Activated CD4-positive, alpha-beta T cell treated with anti-CD3 and anti-CD28 coated beads, Interleukin-2, amount 50 U/mL, for 24 hours (primary cell): ENCODE measurements at places on chromosomes 2 and 18.

- DNase-seq: no peak
Observed at GRCh38 chr2:183349091-183349490, 224.8 kb downstream of the NUP35 start.

DNA sequence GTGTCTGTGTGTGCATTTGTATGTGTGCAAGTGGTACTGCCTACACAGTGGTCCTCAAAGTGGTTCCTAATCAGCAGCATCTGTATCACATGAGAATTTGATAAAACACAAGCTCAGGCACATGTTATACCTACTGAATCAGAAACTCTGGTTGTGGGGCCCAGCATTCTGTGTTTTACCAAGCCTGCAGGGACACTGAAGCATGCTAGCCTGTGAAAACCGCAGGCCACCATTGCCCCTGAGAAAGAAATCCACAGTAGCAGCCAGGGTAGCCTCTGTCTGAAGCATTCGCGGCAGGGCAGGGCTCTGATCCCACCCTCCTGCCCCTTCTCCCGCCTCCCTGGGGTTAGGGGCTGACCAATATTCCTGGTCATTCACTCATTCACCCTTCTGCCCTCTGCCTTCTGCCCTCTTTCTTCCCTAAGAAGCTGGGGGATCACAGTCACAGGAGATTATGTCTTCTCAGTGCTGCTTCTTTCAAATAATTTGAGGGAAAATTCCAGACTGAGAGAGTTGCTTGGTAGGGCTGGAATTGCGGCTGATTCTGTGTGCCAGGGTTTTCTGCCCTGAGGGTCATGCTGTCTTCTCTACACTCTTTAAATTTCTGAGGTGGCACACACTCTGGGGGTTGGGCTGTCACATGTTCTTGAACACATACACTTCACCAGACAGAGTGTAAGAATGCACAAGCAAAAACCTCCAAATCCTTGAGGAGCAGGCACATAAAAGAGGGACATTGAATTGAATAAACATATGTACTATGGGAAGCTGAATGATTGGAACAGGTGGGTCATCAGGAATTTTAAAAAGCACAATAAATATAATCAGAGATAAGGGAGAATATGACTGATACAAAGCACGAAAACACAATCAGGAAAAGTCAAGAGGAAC is 126.6 kb upstream of the SEC11C start:
- DNase-seq: no peak

- DNase-seq: no peak
Observed at GRCh38 chr2:69060938-69061501, 48.0 kb downstream of the ANTXR1 start.

DNA sequence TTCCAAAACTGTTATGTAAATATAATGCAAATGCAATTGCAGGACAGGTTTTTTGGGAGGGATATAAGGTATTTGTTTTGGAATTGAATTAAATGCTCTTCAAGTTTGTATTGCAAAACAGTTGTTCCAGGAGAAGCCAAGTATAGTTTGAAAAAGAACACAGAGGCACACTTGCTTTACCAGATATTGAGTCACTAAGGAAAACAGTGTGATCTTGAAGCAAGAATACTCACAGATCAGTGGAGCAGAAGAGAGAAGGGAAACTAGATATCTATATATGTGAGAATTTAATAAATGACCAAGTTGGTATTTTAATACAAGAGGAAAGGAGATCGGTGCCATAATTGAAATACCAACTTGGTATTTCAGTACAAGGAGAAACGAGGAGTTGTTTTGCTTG is 178.9 kb downstream of the CAPN13 start:
- DNase-seq: no peak

DNA sequence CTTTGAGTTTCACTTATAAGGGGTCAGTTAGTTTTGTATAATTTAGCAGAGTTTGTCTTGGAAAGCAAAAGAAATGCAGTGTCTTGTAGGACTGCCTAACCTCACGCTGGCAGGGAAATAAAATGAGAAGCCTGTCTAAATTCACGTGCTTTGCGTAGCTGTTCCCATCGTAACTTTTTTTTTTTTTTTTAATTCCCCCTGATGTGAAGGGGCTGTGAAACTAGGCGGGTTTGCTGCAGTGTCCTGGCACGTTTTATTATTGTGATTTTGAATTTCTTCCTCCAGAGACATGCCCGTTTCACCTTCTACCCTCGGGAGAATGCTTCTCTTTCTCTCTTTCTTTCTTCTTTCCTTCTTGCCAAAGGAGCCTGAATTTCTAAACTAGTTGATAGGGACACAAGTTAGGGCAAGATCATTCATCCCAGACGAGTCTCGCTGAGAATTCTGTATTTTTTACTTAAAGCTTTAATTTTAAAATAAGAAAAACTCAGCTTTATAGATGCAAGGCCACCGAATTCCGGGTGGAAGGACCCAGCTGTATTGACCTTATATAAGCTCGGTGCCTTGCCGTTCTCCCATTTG is 2.3 kb downstream of the MEIS1 start:
- no peak for DNase-seq

GRCh38 chr18:74546751-74547530 is 12.6 kb downstream of the CNDP1 start:
- no peak for DNase-seq

GRCh38 chr18:9737006-9737405 is 28.9 kb downstream of the RAB31 start:
- DNase-seq: no peak

GRCh38 chr2:18788592-18788991 is 199.2 kb upstream of the NT5C1B start:
- DNase-seq: no peak

DNA sequence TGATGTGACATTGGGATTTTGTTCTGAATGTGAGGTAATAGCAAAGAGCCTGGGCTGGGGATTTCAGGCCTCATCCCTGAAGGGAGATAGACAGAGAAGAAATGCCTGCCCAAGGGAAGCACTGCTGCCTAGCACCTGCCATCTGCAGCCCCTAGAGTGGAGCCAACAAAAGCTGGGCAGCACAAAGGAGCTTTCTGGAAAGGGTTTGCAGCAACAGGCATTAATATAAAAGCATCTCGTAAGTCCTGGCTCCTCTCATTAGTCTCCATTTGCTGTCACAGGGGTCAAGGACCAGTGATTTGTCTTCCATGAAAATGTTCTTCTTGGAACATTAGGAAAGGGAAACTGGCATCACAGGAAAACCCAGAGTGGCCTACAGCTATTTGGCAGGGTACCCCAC is 157.2 kb upstream of the SLC14A2 start:
- DNase-seq: no peak

- no peak for DNase-seq
Observed at GRCh38 chr2:238141541-238142318, 3.3 kb downstream of the KLHL30 start.

DNA sequence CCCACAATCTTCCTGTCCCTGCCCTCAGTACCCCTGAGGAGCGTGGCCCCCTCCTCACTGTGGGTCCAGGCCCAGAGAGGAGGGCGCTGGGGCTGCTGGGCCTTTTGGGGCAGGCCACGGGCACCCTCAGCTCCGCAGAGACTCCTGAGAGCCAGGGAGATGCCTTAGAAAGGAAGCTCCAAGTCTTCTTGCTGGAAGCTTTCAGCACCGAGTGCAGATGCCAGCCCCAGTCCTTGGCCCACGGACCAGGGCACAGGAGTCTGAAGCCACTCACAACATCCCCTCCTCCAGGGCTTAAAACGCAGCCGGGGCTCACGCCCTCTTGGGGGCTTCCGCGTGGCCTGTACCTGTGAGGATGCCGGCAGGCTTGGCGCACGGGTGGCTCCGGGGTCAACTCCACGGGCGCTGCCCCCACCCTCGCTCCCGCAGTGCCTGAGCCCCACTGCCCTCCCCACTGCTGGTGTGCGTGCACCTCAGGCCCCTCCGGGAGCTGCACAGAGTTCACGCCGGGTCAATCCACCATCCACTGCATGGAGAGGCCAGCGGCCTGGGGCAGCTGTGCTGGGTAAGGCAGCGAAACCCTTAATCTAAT is 72.1 kb upstream of the CTDP1 start:
- DNase-seq: no peak

GRCh38 chr18:58998401-58999203 is 133.9 kb downstream of the ZNF532 start:
- DNase-seq: no peak

- DNase-seq: no peak
Observed at GRCh38 chr2:226963528-226963927, 127.7 kb downstream of the RHBDD1 start.

DNA sequence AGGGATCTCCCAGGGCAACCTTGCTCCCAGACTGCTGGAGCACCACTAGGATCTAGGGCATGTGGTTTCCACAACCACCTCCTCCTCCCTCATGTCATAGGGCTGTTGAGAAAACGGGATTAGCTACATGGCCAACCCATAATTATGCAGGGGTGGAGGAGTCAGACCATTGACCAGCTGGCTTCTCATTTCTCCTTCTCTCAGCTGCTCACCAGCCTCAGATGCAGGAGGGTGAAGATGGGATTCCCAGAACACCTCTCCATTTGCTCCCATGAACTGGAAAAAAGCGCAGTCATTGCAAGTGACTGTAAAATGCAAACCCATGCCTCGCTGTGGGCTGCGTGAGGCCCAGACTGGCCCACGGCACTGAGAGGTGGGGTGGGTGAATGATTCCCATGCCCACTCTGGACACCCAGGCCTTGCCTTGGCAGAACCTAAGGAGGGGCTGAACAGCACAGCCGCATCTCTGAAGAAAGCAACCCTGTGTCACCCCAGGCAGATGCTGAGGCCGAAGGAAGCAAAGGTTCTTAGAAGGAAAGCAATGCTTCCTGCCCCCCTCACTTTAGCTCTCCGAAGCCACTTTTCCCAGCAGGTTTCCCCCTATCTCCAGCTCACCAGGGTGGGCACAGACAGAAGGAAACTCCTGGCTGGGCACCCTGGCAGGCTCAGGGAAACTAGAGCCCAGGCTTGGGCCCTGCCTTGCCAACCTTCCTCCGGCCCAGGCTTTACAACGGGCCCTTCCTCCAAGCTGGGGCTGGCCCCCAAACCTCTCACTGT is 69.6 kb upstream of the RTN4 start:
- DNase-seq: no peak

GRCh38 chr18:8684577-8684976 is 20.8 kb upstream of the MTCL1 start:
- DNase-seq: no peak

DNA sequence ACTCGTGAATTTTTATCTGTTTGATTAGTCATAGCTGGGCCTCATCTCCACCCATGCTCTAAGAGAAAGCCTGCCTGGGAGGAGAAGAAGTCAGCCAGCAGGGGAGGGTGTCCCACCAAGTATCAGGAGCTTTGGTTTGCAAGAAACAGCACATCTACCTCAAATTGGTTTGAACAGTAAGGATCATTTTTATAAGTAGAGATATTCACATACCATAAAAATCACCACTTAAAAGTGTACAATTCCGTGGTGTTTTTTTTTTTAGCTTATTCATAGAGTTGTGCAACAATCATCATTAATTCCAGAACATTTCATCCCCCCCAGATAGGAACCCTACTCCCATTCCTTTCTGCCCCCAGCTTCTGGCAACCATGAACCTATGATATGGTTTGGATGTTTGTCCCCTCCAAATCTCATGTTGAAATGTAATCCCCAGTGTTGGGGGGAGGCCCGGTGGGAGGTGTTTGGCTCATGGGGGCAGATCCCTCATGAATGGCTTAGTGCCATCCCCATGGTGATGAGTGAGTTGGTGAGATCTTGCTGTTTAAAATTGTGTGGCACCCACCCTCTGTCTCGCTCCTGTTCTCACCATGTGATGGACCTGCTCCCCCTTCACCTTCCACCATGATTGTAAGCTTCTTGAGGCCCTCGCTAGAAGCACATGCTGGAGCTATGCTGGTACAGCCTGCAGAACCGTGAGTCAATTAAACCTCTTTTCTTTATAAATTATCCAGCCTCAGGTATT is 36.2 kb upstream of the HS6ST1 start:
- no peak for DNase-seq

GRCh38 chr2:150817422-150817821 is 330.0 kb upstream of the RND3 start:
- no peak for DNase-seq

DNA sequence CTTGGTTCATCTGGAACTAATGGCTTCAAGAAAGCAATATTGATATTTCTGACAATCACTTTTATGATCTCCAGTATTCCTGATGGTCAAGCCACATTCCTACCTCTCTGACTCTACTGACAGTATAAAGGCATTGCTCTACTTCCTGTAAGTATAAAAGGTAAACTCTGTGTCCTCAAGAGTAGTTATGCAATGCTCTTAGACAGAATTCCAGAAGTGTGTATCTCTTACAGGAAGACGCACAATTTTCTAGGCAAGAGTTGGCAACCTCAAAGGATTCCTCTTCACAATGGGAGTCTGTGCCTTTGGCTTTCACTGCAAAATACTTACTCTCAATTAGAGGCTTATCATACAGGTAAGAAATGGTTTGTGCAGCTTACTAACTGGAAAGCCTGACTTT is 100.1 kb downstream of the THADA start:
- no peak for DNase-seq

DNA sequence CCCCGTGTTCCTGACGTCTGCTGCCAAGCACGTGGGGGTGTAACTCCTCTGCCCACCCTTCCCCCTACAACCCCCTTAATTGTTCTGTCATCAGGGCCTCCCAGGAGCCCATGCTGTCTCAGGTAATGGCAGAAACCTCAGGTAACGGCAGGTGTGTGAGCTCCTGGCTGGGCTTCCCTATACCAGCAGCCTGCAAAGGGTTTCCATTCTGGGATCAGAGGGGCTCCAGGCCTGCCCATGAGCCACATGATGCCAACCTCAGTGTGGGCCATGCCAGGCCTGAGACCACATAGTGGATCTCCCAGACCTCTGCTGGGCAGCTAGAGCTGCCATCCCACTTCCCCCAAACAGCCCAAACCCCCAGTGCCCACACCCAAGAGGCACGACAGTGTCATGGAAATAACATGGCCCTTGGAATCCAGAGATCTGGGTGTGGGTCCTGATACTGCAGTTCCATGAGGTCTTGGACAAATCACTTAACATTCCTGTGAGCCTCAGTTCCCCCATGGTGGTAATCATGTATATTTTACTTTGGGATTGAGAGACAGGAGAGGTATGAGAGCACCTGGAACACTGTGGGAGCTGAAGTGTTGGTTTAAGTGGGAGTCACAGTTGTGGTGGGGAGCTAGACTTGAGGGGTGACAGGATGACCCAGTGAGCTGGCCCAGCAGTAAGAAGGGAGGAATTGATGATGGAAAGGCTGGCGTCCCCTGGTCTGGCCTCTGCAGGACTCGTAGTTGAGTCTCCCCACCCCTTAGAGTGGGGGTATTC is 59.6 kb downstream of the ATOH8 start:
- no peak for DNase-seq
